Right renal cortex interstitium (tissue), 3 donors: ENCODE measurements at places on chromosomes 16 and 17.

DNA sequence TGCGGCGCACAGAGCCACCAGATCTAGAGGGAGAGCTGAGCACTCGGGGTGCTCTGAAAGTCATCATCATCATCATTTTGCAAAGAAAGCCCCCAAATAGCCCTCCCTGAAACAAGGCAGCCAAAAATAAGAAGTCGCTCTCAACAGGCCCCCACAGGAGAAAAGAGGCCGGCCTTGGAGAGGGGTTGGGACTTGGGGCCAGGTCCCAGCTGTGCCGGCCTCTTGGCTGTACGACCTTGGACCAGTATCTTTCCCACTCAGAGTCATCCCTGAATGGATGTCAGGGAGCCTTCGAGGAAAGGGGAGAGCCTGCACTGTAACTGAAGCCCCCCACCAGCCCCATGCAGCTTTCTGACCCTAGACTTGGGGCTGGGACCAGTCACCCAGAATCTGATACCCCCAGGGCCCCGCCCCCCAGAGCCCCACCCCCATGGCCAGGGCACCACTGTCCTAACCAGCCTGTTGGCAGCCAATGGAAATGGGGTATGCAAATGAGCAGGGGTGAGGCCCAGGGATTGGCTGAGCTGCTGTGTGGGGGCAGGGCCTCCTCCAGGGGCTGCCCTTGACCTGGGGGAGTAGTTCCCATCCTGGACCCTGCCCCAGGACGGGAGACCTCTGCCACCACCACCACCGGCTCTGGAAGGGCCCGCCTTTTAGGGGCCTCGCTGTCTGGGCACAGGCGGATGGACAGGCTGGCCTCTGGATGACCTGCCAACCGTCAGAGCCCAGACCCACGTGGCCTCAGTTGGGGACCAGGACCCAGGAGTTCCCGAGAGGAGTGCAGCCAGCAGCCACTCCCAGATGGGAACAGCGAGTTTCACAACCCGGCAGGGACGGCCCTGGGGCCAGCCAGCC is 15.4 kb downstream of the ZFPM1 start:
- DNase-seq: no peak

GRCh38 chr16:89113661-89114060 is 20.0 kb downstream of the ACSF3 start:
- no peak for DNase-seq

DNA sequence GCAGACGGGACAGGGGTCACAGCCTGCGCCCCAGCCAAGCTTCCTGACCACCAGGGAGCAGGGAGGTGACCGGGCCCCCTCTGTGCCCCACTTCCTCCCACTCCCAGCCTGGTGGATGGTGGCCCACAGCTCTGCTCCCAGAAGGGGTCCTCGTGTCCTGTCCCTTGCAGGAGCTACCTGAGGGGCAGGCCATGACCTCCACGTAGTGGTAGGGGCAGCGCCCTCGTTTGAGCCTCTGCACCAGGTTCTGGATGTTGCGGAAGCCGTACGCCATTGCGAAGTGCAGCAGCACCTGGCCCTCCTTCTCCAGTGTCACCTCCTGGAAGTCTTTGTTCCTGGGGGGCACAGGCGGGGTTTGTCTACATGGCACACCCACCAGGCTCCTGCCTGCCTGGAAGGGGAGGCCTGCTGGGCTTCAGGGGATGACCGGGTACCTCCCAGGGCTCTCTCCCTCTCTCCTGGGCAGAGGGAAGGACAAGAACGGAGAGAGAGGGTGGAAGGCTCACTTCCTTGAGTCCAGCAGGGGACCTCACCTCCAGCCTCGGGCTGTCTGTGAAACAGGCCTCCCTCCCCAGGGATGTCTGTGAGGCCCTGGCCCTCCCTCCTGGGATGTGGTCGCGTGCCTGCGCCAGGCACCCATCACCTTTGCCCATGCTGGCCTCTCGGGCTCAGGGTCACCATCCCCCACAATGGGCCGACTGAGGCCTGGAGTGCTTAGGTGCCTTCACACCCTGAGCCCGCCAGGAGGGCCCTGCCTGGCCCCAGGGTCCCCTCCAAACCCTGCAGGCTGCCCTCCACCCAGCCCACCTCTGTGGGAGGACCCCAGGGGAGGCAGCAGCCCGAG is 4.0 kb downstream of the HAGHL start:
- no peak for DNase-seq

DNA sequence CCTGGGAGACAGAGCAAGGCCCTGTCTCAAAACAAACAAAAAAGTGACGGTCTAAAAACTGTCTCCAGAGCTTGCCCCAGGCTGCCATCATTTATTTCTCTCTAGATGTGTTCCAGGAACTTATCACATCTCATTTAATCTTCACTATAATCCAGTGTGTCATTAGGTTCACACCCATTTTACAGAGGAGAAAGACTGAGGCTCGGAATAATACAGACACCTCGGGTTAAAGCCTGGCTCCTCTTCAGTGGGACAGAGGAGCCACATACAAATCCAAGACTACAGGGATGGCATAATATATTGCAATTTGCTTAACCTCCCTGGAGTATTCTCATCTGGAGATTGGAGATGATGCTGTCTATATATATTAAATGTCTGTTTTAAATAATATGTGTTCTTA is 5.9 kb downstream of the PDILT start:
- no peak for DNase-seq

DNA sequence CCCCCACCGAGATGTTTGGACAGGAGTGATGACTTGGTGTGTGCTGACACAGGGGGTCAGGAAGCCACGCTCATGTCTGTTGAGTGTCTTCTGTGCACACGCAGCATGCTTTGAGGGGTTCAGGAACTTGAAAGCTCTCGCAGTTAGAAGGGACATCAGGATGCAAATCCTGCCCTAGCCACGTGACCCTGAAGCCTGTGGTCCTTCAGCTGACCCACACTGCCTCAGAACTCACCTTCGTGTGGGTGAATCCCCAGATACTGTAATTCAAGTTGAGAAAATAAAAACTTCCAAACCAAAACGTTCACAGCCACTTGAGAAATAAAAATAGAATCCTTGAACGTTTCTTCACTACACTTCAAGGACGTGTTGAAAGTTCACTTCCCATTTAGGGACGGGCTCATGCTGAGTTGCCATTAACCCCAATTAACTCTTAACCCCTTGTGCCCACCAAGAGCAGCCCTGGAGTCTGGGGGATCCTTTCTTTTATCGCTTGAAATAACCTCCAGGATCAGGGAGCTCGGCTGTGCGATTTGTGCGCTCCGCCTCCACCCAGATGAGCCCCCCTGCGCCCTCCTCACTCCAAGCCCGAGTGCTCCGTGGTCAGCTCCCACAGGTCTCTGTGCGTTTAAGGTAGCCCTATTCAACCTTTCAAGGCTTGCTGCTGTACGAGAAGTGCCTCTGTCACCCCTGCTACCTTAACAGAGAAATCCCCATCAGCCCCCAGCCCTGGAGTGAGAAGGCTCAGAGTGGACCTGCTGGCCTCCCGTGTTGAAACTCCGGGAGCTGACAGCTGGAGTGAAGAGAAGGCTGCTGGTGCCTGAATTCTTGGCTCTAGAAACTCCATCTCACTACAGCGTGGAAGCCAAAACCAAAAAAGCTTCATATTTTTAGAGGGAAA is 36.2 kb upstream of the NAT9 start:
- DNase-seq: peak; percentile 56

DNA sequence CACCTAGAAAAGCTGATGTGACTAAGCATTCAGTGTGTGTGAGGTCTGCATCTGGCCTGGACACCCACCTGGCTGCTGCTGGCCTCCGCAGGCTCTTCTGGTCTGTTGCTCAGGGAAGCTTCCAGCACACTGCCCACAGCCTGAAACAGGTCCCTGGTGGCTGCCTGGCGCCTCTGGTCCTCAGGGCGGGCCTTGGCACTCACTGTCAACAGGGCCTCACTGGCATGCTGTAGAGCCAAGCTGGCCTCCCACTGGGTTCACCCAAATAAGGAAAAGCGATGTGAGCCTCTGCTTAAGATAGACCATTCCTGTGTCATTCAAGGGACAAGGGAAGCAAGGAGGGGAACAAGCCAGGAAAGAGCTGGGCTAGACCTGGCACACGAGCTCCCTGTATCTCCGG is 70.6 kb upstream of the BCO1 start:
- no peak for DNase-seq

DNA sequence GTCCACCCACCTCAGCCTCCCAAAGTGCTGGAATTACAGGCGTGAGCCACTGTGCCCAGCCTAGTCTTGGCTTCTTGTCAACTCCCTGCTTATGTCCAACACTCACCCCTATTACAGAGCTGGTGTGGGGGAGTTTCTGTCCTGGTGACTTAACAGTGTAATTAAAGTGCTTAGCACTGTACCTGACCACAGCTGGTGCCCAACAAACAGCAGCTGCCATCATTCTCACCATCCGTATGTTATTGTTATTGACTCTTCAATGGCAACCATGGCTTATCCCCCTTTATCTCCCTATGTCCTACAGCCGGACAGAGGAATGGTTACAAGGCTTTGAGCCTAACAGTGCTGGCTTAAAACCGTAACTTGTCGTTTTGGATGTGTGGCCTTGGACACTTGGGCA is 17.0 kb upstream of the BRCA1 start:
- DNase-seq: no peak

- DNase-seq: no peak
Measured at GRCh38 chr16:86316967-86317812, 193.1 kb upstream of the FOXF1 start.

DNA sequence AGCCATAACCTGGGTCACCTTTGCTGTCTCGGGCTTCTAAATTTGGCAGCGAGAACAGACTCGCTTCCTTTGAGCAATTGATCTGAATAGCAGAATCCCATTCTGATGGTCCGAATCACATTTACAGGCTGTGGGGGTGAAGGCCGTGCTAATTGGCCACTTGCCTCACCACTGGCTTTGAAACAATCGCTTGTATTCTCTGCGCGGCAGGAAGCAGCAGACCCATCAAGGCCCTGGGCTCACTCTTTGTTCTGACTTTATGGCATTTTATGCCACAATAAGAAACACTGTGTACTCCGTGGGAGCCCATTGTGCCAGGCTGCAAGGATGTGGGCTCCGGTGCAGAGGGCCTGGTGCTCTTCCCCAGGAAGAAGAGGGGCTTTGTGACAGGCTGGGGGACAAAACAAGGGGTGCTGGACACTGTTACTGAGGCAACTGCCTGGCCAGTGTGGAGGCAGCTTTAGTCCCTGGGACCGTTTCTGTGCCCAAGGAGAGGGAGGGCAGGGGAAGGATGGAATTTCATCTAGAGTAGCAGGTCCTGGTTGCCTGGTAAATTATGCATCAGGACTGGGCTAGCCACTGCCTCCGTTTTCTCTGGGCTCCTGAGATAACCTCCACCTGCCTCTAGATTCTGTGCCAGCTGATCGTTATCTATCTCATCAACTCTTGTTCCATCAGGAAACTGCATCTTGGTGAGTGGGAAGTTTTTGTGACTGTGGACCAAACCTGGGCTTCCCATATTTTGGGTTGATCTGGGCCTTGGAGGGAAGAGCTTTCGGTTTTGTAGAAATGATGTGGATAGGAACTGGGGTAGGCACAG is 78.5 kb downstream of the MRC2 start:
- no peak for DNase-seq

DNA sequence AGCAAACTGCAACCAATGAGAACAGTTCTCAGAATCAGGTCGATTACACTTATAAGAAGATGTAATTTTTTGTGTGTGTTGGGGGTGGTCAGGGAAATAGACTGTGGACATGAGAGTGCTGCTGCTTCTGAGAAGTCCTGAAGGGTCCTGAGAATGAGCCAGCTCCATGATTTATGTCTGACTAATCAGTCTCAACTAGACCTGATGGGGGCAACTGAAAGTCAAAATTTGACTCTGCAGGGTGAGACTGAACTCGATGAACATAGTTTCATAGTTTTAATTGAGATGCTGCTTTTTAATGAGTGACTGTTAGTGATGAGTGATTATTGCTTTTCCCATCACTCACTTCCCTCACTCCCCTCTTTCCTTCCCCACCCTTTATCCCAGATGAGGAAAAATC is 37.3 kb downstream of the SMARCE1 start:
- no peak for DNase-seq

- no peak for DNase-seq
Measured at GRCh38 chr16:22188595-22189442, 17.3 kb upstream of the EEF2K start.

GRCh38 chr16:19095654-19096053 is 18.1 kb upstream of the ITPRIPL2 start:
- no peak for DNase-seq

DNA sequence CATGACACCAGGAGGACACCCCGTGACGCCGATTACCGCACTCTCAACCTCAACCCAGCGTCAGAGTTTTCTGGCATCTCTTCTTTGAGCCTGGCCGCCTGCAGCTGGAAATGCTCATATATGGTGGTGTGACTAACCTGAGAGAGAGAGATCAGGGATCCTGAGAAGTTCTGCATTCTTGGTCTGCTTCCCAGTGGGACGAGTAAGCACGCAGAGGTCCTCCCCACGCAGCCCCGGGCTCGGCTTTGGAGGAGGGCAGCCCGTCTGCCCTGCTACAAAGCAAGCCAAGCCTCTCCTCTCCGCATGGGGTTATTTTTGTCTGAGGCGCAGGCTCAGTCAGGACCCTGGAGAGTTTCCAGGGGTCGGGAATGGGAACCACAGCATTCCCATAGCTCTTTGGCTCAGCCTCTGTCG is 16.5 kb downstream of the CRISPLD2 start:
- DNase-seq: peak; percentile 70

DNA sequence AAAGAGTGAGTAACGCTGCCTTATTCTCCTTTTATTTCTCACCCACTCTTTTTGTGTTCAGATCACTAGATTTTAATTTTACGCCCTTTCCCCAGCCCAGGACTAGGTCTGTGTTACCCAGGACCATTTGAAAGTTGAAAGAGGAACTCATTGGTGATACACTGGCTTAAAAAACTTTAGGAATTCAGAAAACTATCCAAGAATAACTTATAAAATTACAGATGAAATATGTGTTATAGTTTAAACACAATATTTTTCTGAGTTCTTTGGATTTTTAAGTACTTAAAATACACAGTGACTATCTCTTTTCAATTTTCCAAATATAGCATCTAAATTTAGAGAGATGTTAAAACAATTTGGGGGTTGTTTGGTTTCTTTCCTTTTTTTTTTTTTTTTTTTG is 385.2 kb downstream of the CDH13 start:
- DNase-seq: no peak

- DNase-seq: no peak
Measured at GRCh38 chr16:2154533-2155090, 970 bp upstream of the TRAF7 start.

GRCh38 chr17:36493956-36494355 is 7.5 kb downstream of the ZNHIT3 start:
- DNase-seq: no peak

DNA sequence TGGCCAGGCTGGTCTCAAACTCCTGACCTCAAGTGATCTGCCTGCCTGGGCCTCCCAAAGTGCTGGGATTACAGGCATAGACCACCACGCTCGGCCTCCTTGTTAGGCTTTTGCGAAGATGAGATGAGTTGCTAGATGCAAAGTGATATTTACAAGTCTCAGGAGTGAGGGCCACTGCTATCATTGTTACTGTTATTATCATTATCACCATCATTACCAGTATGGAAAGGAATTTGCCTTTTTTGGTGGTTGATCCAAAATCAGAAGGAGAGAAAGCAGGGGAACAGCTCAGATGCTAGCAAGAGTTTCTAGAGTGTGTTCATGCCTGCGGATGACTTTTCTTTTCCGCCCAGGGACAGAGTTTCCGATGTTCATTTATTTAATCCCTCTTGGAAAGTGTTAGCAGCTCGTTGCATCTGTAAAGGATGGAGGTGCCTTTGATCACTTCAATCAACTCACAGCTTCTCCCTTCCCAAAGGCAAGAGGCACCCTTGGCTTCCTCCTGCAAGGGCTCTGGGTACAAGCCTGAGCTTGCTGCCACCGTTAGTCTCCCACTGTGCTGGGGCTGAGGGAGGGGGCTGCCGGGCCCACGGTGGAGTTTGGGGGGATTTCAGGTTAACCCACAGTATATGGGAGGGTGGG is 21.6 kb downstream of the ITPRIPL2 start:
- DNase-seq: no peak
